ENCODE measurements at places on chromosomes 12 and 14.

DNA sequence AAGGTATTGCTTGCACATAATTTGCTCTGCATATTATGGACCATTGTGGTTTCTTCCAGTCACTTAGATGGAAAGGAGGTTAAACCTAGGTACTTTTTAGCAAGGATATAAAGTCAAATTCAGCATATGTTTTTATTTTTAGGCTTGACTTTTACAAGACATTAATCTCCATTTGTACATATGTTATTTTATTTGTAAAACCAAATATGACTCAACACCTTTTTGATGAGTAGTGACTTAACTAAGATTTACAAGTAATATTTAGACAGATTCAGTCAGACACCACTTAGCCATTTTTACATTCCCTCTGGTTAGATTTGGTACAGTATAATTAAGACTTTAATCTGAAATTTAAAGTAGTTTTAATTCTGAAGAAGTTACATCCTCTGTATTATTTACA, 55.0 kb downstream of the BHLHE41 start:
- DNase-seq: no peak

DNA sequence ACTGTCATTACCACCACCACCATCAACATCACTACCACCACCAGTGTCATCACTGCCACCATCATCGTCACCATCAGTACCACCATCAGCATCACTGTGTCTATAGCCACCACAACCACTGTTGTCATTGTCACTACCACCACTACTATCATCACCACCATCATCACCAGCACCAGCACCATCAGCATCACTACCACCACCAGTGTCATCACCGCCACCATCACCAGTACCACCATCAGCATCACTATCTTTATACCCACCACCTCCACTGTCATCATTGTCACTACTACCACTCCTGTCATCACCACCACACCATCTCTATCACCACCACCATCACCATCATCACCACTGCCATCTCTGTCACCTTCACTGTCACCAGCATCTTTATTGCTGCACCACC, 60.6 kb downstream of the BEGAIN start:
- no peak for DNase-seq

GRCh38 chr12:69108037-69108436, 131.3 kb upstream of the CPSF6 start:
- no peak for DNase-seq

DNA sequence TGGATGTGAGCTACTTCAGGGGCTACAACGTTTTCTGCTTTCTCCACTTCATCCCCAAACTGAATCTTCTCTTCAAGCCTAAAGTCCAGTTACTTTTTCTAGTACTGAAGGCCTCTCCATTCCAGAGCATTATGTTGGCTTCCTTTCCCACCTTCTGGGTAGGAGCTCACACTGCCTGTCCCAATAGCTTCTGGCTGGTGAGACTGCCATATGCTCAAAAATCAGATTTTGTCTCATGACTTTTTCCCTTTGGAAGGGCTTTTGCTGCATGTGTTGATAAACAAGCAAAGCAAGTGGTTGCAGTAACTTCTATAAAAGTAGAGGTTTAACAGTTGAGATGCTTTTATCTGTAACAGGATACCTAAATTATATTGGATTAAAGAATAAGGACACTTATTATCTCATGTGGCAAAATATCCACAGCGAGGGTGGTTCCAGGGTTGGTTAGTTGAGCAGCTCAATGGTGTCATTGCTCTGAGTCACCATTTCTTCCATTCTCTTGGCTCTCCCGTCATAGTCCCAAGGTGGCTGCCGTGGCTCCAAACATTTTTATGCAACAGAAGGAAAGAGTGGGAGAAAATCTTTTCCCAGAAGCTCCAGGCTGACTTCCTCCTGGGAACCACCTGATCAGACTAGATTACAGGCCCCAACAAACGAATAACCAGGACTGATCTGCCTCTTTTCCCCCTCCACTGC, 15.1 kb upstream of the PPFIBP1 start:
- DNase-seq: no peak

GRCh38 chr12:72241552-72241951, 30.6 kb upstream of the TRHDE start:
- no peak for DNase-seq

GRCh38 chr14:57828713-57829112, 37.2 kb downstream of the SLC35F4 start:
- DNase-seq: no peak

GRCh38 chr14:21997300-21997699, 323.7 kb upstream of the OR4E1 start:
- DNase-seq: peak; percentile 1

GRCh38 chr12:103012884-103013283, 55.4 kb downstream of the ASCL1 start:
- DNase-seq: no peak

DNA sequence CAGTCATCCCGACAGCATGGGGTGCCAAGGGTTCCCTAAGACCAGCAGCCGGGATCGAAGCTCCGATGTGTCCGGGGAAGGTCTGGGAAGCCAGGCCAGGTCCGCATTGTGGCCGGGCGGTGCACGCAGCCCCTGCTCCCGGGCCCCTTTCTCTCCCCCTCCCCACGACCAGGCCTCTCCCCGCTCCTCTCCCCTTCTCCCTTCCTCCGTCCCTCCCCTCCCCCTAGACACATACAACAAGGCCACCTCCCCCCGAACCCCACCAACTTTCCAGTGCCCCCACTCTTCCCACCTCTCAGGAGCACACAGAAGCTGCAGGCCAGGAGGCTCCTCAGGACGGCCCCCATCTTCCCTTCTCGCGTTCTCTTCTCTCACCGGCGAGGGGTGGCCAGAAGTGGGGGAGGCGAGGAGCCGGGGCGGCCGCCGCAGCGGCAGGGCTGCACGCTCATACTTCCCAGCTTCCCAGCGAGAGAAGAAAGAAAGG, 413 bp downstream of the LRP6 start:
- DNase-seq: no peak

DNA sequence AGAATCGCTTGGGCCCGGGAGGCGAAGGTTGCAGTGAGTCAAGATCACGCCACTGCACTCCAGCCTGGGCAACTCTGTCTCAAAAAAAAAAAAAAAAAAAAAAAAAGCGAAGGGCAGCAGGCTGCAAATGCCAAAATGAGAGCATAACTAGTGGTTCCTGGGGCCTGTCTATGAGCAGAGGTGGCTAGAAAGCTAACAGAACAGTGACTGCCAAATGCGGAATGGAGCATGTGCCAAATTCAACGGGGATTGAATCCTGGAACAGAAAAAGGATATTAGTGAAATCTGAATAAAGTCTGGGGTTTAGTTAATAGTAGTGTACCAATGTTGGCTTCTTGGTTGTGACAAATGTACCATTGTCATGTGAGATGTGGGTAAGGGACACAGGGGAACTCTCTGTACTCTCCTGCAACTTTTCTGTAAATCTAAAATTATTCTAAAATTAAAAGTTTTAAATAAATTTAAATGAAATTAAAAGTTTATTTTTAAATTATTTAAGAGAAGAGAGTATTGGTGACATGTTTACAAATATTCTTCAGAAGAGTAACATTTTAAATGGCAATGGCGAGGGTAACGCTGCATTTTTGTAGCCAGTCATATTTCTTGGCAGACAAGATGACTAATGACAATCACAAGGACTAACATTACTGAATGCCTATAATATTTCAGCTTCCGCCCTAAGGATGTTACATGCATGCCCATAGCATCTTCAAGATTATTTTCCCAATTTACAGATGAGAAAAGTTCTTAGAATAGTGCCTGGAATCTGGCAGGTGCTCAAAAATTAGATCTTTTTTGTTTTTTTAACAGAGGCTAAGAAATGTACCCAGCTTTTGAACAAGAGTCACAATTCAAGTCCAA, 28.9 kb upstream of the NUDT4 start:
- DNase-seq: no peak

DNA sequence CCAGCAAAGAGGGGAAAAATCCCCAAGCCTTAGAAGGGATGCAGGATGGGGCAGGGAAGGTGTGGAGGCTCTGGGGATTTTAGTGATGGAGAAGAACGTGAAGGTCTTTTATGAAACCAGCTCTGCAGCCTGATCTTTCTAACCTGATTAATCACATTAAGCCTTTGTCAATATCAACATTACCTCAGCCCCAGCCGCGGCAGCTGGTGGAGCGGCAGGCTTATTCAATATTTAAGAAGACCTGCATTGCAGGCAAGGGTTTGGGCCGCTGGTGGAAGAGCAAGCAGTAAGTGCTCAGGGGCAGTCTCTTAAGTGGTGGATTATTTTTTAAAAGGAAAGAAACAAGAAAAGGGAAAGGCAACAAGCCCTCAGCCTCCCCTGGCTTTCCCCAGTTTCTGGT, 16.6 kb downstream of the RPH3A start:
- DNase-seq: no peak

DNA sequence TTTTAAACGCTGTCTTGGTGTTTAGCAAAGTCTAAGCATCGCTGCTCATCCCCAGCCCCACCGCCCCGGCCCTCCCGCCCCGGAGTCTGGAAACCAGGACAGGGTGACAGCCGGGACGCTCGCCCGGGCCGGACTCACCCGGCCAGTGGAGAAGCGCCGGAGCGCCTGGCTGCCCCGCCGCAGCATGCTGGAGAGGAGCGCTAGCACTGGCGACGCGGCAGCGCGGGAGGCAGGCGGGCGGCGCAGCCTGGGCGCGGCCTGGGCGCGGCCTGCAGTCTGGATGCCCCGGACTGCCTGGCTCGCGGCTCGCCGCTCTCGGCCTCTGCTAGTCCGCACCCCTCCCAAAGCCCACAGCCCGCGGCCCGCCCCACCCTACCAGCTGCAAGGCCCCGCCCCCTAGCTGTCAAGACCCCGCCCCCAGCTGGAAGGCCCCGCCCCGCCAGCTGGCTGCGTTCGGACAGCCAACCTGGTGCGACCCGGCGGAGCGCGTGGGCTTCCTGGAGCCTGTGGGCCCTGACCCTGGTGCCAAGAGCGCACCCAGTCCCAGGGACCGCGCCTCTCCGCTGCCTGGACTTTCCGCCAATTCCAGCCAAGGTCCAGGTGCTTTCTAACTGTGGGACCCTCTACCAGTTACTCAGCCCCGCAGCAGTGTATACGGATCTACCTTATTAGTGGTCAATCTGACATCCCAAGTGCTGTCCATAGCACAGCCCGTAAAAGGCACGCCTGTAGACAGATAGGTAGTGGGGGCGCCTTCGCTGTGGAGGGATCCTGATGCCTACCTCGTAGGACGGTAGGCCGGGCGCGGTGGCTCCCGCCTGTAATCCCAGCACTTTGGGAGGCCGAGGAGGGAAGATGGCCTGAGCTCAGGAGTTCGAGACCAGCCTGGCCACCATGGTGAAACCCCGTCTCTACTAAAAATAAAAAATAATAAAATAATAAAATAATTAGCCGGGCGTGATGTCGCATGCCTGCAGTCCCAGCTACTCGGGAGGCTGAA, at the start of gene ALDH1L2:
Gene ALDH1L2 (minus strand): TSS at position 208 of the 1,000 bp plus-strand sequence. CDS start 22 bp downstream, at position 186.
- peak; percentile 81 for DNase-seq

GRCh38 chr12:123868791-123869190, 103.8 kb downstream of the CCDC92 start:
- no peak for DNase-seq

DNA sequence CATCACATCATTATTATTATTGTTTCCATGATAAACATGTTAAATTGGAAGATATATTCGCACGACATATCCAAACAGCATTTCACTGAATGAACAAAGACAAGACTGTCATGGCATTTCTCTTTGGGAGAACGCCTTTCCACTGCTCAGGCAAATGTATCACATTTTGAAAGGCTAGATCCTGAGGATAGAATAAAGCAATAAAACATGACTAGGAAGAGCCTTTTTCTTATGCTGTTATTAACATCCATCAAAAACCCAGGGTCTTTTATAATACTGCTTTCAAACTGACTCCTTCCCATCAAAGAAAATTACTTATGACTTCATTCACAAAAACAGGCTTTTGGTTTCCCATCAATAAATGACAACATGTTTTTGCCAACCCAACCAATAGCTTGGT, 630.9 kb downstream of the TMTC2 start:
- no peak for DNase-seq

DNA sequence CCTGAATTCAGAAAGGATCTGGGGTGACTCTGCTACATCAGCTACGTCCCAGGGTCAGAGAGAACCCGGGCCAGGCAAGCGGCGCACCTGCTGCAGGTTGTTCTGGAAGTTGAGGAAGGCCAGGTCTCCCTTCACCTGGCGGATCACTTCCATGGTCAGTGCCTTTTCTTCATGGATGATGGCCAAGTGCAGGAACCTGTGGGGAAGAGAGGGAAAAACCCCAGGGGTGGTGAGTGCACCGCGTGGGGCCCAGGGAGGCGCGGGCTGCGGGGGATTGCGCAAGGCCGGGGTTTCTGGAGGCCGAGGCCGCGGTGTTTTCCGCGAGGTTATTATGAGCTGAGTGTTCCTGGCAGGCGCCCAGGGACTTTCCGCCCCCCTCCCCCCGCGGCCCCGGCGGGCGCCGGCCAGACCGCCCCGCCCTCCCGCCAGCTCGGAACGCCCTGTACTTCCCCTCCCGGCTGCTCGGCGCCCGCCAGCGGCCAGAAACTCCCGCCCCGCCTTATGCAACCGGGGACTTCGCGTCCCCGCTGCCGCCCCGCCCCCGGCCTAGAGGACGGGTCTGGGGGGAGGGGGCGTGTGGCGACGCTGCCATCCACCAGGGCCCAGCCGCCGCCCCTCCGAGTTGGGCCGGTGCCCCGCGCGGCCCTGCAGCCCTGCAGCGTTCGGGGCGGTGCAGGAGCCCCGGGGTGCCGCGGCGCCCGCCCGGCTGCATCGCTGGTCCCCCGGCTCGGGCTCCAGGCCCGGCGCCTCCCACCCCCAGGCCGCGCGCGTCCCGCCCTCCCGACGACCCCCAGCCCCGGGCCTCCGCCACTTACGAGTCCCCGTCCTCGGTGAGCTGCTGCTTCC, 723 bp downstream of the NFKBIA start:
- DNase-seq: peak; percentile 92

DNA sequence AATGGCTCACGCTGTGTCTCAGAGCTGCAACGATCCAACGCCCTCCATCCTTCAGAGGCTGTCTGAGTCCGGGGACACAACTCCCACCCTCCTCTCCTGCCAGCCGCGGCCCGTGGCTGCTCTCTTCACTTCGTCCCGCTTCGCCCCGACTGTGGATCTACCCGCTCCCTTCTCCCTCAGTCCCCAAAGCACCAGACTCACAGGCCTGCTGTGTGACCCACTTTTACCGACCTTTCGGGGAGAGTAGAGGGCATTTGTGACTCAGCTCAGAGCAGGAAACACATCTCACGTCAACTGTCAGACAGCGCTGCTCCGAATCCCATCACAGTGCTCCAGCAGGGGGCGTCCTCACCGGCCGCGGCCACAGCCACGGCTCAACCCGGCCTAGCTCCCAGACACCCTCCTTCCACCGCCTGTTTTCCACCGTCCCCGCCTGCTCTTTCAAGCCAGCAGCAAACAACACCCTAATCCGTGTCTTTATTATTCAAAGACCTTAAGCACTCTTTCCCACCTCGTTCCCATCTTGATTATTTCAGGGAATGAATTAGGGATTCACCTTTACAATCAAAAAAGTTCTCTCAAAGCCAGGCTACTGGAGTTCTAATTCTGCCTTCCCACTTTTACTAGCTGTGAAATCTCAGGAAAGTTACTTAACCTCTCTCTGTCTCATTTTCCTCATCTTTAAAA, 5.0 kb upstream of the AQP2 start:
- peak; percentile 81 for DNase-seq

DNA sequence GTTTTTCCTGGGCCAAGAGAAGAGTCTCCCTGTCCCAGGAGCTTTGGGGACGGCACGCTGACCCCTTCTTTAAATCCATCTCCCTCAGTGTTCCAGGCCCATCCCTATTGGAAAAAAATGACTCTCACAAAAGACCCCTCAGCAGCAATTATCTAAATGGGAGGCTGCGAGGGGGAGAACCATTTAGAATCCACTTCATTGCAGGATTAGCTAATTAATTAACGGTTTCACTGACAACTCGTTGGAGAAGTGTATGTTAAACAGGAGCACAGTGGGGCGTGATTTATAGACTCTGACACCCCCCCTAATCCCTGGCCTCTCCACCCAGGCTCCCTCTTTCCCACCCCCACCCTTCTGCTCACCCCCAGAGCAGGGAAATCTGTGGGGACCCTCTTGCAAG, 162.8 kb upstream of the LHX5 start:
- DNase-seq: no peak
